Endothelial cell of umbilical vein (primary cell): ENCODE measurements at places on chromosomes 1 and 21.

GRCh38 chr1:182754087-182754486 is 35.5 kb upstream of the NPL start:
- no peak for DNase-seq

DNA sequence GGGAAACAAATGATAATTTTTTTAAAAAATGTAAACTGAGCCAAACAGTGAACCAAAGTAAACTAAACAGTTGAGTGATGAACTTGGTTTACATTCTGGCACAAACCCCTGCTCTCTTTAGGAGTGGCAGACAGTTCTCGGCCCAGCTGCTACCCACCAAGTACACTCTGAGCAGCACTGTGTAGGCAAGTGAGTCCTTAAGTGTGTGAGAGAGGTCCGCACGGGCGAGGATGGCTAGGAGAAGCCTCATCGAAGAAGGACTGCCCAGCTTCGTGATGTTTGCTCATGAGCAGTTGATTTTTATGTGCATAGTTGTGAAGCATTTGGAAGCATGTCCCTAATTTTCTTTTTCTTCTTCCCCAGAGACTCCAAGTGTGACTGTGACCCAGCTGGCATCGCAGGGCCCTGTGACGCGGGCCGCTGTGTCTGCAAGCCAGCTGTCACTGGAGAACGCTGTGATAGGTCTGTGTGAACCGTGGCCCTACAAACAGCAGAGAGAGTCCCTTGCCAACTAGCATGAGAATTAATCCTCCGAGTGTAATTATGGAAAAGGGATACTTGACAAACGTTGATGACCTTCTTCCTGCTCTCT is 32.1 kb downstream of the LAMC2 start:
- DNase-seq = no peak

GRCh38 chr1:54453509-54453908 is 47.3 kb upstream of the SSBP3 start:
- DNase-seq = no peak

DNA sequence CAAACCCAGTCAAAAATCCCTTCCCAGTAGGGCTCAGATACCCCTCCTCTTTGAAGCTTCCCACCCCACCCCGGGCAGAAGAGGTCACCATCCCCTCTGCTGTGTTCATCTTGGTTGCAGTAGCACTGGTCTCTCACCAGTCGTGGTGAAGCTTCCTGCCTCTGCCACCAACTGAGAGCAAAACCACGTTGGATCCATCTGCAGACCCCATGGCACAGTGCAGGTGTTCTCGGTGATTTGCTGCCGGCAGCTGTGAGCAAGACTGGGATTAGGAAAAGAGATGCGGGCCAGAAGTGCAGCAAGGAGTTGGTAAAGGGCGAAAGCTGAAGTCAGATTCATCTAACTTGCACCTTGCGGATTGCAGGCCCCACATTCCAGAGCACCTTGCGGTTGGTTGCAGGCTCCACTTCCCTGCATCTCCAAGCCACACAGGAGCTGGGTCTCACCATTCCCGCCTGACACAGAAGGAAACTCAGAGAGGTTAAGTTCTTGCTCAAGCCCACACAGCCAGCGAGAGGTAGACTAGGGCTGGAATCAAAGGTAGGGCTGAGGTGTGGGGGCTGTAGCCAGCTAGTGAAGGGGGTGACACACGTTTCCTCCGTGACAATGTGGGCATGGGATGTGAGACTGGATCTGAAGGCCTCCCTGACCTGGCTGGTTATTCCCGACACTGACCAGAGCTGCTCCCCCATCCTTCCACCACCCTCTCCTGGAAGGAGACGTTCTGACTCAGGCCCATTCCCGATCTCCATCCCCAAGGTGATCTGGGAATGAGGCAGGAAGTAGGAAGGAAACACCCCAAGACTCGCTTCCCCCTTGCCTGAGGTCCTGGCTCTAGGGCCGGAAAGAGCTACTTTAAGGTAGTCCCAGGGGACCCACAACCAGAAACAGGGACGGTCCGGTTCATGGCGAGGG is 3.3 kb upstream of the FAM110D start:
- no peak for DNase-seq

GRCh38 chr21:39686646-39687468 is 58.1 kb upstream of the IGSF5 start:
- no peak for DNase-seq

DNA sequence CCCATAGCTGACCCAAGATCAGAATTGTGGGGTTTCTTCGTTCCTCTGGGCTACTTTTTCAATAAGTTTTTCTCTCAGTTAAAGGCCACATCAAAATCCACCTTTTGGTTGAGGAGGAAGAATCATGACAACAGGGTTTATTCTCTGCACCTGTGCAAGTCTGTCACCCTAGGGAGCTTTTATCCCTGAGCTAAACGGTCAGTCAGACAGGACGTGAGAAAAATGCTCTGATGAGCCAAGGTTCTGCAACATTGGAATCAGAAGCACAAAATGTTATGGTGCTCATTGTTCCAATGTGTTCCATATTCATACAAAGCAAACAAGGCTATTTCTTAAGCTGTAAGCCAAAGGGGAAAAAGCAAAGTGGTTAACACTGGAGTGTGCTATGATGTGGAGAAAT is 7.4 kb upstream of the ERICH3 start:
- DNase-seq = no peak

- no peak for DNase-seq
Measured at GRCh38 chr21:45830221-45830640, 151.3 kb upstream of the COL6A1 start.

DNA sequence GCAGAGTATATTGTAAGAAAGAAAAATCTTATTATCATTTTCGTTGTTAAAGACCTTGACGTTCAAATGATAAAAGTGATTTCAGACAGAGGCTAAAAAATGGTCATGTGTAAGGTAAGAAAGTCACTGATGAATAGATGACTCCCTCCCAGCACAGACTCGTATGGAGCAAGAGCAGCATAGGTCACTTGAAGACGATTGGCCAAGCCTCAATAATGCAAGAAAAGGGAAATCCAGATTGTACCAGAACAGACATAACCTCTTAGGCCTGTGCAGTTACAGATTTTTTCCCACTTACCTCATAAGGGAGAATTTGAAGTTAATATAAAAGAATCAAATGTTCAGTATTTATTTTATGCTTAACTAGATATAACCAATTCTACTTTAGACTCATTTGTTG is 16.3 kb upstream of the OLFML2B start:
- DNase-seq = no peak

DNA sequence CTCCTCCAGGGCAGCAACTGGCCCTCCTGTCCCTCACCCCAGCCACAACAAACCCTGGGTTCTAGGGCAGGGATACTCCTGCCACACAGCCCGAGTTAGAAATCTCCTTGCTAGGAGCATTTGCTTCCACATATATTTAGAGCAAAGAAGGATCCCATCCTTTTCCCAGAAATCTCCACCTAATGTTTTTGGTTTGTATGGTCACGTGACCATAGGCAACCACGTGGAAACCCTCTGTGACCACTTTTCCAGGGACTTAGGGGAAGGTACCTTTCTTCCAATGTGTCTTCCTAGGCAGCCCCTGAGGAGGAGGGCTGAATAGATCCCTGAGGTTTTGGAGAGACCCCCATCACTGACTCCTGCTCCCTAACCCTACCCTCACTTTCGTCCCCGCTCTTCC is 25.5 kb downstream of the VANGL2 start:
- DNase-seq = no peak

GRCh38 chr1:224740685-224741052 is 124.6 kb downstream of the CNIH3 start:
- DNase-seq = no peak

DNA sequence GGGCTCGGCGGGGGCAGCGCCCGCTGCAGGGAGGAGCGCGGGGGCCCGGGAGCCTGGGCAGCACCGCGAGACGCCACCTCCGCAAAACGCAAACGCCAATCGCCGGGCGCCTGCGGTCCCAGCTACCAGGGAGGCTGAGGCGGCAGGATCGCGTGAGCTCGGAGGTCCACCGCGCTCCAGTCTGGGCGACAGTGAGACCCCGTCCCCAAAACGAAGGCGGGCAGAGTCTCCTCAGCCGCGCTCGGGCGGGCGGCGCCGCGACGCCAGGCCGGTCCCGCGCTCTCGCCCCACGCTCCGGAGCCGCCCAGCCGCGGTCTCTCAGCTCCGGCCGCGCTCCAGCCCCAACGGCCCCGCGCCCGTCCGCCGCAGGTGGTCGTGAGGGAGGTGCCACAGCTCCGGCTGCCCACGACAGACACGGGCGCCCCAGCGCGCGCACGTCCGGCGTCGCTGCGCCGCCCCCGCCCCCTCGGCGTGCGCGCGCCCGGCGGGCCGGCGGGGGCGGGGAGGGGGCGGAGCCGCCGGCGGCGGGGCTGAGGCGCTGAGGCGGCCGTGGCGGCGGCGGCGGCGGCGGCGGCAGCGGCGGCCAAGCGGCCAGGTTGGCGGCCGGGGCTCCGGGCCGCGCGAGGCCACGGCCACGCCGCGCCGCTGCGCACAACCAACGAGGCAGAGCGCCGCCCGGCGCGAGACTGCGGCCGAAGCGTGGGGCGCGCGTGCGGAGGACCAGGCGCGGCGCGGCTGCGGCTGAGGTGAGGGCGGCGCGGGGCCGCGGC is at the start of gene ADARB1:
TSS of gene ADARB1 (plus strand) at position 533 of the 770 bp plus-strand sequence. CDS start 97,077 bp downstream, outside the sequence.
- DNase-seq = peak; percentile 29

- no peak for DNase-seq
Measured at GRCh38 chr21:38284216-38284615, 27.4 kb downstream of the KCNJ15 start.

GRCh38 chr1:84245563-84245962 is 55.9 kb upstream of the SAMD13 start:
- peak; percentile 90 for DNase-seq

GRCh38 chr1:82108843-82109242 is 308.1 kb downstream of the ADGRL2 start:
- no peak for DNase-seq

- DNase-seq = no peak
Measured at GRCh38 chr1:183702087-183702812, 49.1 kb upstream of the APOBEC4 start.

DNA sequence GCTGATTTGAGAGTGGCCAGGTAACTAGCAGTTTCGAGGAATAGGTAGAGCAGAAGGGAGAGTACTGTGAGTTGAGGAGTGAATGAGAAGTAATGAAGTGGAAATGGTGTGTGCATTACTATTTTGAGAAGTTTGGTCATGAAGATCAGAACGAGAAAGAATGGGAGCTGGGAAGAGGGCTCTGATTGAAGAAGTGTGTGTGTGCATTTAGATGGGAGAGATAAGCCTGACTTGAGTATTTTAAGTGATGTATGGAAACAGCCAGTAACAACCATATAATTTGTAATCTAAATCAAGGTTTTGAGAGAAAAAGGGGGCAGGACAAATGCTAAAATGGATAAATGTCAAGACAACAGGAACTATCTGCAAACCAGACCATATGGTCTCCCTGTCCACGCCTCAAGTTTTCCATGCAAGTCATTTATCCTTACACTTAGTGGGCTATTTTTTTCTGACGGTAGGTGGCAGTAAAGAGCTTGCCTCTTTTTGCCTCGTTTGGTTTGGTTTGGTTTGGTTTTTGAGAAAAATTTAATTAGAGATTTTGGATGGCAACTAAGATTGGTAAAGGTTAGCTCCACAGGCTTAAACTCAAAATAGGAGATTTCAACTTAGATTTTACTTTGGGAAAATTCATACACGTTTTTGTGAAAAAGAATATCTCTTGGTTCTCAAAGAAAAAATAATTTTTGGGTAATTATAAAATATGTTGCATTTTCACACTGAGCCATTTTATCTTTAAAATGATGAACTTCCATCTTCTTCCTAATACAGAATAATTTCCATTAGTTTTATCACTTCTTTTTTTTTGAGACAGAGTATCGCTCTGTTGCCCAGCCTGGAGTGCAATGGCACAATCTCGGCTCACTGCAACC is 9.5 kb upstream of the B3GALNT2 start:
- peak; percentile 72 for DNase-seq

GRCh38 chr21:38054334-38054733 is 138.1 kb upstream of the KCNJ6 start:
- no peak for DNase-seq

- DNase-seq = no peak
Measured at GRCh38 chr1:169486281-169487051, 722 bp upstream of the SLC19A2 start.

DNA sequence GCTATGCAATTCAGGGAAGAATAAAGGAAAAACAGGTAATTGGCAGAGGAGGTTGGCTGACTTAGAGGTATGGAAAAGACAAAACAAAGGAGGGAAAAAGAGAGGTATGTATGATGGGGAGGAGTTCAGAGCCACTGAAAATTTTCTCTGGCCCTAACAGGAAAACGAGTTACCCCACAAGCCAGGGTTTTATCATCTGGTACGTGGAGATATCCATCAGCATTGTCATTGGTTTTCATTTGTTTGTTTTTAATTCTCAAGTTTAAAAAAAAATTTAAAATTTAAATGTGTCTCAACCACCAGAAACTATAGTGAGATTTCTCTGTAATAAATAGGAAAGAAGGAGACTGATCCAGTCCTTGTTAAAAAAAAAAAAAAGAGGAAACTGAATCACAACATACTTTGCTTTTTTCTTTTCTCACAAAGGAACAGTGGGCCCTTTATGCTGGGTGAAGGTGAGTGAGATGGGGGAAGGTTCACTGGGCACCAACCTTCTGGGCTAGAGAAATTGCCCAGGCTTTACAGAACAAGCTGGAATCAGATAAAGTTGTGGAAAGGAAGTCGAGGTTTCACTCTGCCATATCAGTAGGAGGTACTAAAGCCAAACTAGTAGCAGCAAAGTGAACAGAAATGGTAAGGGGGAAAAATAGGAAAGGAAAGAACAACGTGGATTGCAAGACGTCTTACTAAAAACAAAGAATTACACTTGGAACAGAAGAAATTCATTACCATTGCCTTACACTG is 2.7 kb downstream of the IFNAR2 start:
- DNase-seq = peak; percentile 61

GRCh38 chr1:94514095-94514727 is 27.3 kb downstream of the F3 start:
- DNase-seq = peak; percentile 46

GRCh38 chr1:41917835-41918449 is 780 bp downstream of the HIVEP3 start:
- peak; percentile 57 for DNase-seq

- DNase-seq = peak; percentile 37
Measured at GRCh38 chr1:14945132-14946010, 208.2 kb upstream of the TMEM51 start.

DNA sequence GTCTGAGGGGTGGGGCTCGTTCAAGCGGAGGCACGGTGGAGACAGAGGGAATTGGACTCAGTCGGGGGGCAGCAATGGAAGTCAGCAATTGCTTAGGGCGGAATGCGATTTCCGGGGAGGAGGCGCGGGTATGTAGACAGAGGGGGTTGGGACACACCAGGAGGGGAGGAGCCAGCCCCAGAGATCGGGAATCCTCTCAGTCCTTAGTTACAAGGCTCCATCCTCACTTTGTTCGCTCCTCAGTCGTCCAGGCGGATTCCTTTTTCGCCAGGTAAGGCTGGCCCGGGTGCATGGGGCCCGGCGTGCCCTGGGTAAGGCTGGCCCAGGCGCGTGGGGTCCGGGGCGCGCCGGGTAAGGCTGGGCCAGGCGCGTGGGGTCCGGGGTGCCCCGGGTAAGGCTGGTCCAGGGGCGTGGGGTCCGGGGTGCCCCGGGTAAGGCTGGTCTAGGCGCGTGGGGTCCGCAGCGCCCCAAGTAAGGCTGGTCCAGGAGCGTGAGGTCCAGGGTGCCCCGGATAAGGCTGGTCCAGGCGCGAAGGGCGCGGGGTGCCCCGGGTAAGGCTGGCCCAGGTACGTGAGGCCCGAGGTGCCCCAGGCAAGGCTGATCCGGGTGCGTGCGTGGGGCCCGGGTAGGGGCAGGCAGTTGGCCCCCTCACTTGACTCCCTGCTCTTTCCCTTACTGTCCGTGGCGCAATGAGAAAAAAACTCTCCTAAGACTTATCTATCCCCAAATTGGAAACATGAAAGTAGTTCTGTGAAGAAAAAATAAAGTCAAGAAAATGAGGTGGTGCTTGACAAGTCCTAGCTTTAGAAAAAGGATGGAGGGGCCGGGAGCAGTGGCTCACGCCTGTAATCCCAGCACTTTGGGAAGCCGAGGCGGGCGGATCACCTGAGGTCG is at the start of gene L1TD1:
TSS of gene L1TD1 (plus strand) at position 199 of the 894 bp plus-strand sequence. CDS start 11,780 bp downstream, outside the sequence.
- DNase-seq = no peak
